ENCODE measurements at places on chromosomes 1 and 21.

- DNase-seq, result no peak
These were observed 10.8 kb downstream of the SPTA1 start for GRCh38 chr1:158675563-158676323.

DNA sequence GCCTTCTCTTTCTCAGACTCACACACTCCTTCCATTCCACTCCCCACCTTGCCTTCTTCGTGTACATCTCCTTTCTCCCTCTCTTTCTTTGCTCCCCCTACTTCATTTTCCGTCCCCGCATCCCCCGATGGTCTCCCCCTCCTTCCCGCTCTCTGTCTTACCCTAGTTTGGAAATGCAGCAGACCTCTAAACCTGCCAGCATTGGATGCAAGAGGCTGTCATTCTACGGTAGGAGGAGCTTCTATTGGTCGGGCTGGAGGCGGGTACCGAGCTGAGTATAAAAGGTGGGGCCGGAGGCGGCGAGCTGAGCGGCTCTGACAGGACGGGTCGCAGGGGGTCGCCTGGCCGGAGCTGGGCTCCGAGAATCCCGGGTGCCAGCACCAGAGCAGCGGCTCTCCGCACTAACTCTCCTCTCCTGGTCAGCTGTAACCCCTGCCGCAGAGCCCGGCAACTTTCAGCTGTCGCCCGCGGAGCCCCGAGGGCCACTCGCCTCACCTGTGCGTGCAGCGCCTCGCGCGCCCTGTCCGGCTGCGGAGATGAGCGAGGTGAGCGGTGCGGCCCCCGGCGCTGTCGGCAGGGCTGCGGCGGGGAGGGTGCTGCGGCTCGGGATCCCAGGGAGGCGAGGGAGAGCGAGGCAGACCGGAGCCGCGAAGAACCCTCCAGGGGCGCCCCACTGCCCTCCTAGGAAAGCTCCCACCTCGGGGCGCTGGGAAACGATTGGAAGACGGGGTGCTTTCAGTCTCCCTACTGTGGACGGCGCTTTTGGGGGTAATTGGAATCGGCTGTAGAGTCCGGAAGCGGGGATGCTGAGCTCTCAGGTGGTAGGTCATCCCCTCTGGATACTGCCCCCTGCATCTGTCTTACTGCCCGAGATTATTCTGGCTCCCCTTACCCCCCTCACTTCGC is at the start of gene PCP4L1:
Gene PCP4L1, plus strand, starts transcription at position 307 of the 906 bp plus-strand sequence. Its CDS starts 230 bp downstream, at position 537.
- peak; percentile 3 for DNase-seq

- no peak for DNase-seq
These were observed 14.4 kb downstream of the SLC5A9 start for GRCh38 chr1:48236716-48237470.

GRCh38 chr1:211738691-211739301 is 63.4 kb upstream of the NEK2 start:
- no peak for DNase-seq

GRCh38 chr1:153626904-153627714 is at the start of gene S100A13:
Gene S100A13, minus strand, starts transcription at chr1:153627505. Its CDS starts 1,033 bp downstream, at chr1:153626472.
- peak; percentile 97 for DNase-seq

GRCh38 chr1:4621646-4622045 is 32.8 kb upstream of the AJAP1 start:
- no peak for DNase-seq

GRCh38 chr1:156709031-156709430 is 3.6 kb upstream of the CRABP2 start:
- DNase-seq, result no peak

GRCh38 chr1:167666416-167666815 is 36.4 kb downstream of the RCSD1 start:
- peak; percentile 16 for DNase-seq

GRCh38 chr1:41239988-41240610 is 2.0 kb downstream of the SCMH1 start:
- DNase-seq, result peak; percentile 85

- no peak for DNase-seq
These were observed 134.0 kb upstream of the ARHGEF16 start for GRCh38 chr1:3320246-3321152.

DNA sequence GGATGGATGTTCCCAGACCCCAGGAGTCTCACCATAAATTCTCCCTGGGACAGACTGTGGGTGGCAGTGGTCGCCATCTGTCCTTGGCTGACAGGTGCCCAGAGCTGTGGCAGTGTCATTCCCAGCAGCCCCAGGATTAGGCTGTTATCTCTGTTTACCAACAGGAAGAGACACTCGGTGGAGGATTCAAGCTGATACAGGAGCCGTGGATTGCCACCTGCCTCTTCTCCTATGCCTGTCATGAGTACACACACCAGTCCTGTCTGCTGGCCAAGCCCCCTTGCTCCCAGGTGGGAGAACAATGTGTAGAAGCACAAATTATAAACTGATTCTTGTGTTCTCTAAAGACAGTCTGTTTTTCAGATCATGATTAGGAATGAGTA is 152.6 kb downstream of the ETS2 start:
- no peak for DNase-seq

DNA sequence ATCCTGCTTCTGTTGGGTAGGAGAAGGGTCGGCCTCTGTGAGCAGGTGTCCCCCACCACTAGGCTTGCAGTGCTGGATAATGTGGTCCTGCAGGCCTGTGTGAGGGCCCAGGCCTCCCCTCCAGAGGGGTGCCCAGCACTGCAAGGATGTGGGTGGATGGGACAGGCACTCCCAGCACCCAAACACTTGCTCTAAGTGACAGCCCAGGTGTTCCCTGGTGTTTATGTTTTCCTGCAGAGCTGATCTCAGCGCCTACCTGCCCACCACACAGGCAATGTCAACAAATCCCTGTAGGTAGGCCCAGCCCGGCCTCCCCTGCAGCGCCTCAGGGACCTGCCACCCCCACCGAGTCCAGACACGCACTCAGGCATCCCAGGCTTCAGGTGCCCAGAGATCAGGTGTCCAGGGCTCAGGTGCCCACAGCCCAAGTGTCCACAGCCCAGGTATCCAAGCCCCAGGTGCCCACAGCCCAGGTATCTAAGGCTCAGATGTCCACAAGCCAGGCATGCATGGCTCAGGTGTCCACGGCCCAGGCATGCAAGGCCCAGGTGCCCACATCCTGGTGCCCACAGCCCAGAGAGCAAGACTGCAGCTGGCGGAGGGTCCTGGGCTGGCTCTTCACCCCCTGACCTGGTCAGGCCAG is 59.2 kb downstream of the WNT9A start:
- DNase-seq, result no peak

- no peak for DNase-seq
These were observed 577 bp downstream of the RAB3GAP2 start for GRCh38 chr1:220271706-220272046.

- DNase-seq, result no peak
These were observed 200.0 kb downstream of the NFIA start for GRCh38 chr1:61282387-61282786.

- DNase-seq, result no peak
These were observed 16.9 kb downstream of the MGST3 start for GRCh38 chr1:165647970-165648369.

GRCh38 chr1:97488530-97488929 is 432.3 kb downstream of the DPYD start:
- DNase-seq, result no peak

- DNase-seq, result peak; percentile 97
These were observed 32.3 kb upstream of the ETS2 start for GRCh38 chr21:38773099-38774061.

DNA sequence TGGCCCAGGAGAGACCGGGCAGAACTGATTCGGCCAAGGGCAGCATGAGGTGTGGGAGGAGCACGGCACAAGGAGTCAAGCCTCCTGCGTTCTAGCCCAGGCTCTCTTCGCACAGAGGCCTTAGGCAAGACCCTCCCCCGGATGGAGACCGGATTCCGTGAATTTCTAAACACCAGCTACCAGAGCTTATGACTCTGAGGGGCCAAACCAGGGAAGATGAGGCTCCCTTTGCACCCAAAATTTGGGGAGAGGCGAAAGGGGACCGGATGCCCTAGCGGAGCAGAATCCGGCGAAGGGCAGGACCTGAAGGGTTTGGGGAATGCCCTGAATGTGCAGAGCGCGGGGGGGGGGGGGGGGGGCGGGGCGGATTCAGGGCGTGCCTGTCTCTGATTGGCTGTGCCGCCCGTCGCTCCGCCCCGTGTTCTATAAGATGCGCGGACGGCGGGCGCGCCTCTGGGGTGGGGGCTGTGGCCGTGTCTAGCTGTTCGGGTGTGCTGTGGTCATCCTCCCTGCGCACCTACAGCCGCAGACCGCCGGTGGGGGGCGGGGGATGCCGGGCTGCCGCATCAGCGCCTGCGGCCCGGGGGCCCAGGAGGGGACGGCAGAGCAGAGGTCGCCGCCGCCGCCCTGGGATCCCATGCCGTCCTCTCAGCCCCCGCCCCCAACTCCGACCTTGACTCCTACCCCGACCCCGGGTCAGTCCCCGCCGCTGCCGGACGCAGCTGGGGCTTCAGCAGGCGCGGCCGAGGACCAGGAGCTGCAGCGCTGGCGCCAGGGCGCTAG is at the start of gene TRNP1:
Gene TRNP1, plus strand, starts transcription at position 456 of the 783 bp plus-strand sequence. Its CDS starts 95 bp downstream, at position 551.
- DNase-seq, result peak; percentile 87

DNA sequence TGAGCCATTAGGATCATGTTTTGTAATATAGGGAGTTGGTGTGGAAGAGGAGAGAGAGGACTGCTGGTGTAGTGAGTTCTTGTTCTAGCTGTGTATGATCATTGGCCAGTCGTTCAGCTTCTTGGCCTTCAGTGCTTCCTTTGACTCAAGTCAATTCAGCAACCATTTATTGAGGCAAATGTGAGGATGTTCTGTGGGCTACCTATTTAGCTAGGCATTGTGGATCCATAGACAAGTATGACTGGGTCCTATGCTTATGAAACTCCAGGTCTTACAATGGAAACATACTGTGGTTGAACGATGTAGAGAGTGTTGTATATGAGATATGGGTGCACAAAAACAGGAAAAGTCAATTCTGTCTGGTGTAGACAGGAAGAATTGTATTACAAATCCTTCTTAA is 41.7 kb downstream of the NFIA start:
- DNase-seq, result no peak

GRCh38 chr1:195105773-195106172 is 1502.5 kb downstream of the KCNT2 start:
- DNase-seq, result no peak

- DNase-seq, result peak; percentile 68
These were observed 253.1 kb upstream of the IRF2BP2 start for GRCh38 chr1:234862944-234863515.

GRCh38 chr1:247175458-247175857 is 3.6 kb upstream of the ZNF124 start:
- no peak for DNase-seq

- no peak for DNase-seq
These were observed 544.9 kb downstream of the KCNT2 start for GRCh38 chr1:196063294-196063693.

GRCh38 chr1:53147174-53147573 is 4.7 kb upstream of the SLC1A7 start:
- no peak for DNase-seq

DNA sequence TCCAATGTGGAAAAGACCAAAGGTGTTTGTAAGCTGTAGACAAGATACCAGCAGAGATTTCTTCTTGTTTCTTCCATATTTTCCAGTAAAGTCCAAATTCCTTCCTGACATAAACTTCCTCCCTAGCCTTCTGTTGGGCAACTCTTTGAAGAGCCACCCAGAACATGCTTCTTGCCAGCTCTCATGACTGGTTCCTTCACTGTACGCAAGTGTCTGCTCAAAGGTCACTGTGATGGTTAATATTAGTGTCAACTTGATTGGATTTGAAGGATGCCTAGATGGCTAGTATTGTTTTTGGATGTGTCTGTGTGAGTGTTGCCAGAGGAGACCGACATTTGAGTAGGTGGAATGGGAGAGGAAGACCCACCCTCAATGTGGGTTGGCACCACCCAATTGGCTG is 416.6 kb upstream of the RUNX1 start:
- DNase-seq, result no peak

- DNase-seq, result peak; percentile 3
These were observed 878.5 kb downstream of the USP25 start for GRCh38 chr21:16608209-16608830.

DNA sequence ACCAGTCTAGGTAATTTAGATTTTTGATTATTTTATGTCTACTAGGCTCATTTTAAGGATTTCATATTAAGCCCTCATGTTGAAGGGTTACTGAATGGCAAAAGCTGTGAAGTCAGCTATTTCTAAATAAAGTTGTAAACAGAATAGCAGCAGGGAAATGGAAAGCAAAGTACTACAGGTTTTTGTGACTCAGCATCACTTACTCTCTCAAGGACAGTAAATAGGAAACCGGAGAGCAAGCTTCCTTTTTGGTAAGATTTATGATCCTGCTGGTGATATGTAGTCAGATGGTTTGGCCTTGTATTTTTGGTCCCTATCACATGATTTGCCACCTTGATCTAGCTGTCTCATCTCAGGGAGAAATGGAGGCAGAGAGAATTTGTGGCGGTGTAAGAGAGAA is 226.0 kb downstream of the RPS6KC1 start:
- no peak for DNase-seq

GRCh38 chr1:219573960-219574359 is 38.9 kb downstream of the ZC3H11B start:
- no peak for DNase-seq

DNA sequence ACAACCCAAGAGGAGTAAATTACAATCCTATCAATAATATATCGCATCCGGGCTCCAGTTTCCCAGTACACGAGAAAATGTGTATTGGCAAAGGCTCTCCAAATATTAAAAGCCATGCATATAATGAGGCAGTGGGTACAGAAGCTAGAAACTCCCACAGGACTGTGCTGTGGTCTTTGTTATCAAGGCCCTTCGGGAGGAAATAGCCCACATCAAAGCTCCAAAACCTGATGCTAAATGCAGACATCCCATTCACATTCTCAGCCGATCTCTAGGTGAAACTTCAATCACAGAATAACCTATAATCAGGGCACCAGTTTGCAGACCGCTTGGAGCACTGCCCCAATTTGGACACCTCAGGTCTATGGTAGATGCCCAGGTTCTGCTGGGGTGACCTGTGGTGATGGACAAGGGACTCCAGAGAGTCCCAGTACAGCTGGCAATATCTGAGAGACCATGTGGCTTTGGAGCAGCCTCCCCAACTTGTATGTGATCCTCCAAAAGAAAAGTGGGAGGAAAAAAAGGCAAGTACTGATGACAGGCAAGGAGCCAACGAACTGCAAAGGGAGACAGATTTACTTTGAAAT is 148.8 kb upstream of the CAMK1G start:
- no peak for DNase-seq

GRCh38 chr1:71630073-71630472 is 549.2 kb upstream of the ZRANB2 start:
- no peak for DNase-seq

- no peak for DNase-seq
These were observed 9.3 kb downstream of the TMCC2 start for GRCh38 chr1:205236951-205237475.

DNA sequence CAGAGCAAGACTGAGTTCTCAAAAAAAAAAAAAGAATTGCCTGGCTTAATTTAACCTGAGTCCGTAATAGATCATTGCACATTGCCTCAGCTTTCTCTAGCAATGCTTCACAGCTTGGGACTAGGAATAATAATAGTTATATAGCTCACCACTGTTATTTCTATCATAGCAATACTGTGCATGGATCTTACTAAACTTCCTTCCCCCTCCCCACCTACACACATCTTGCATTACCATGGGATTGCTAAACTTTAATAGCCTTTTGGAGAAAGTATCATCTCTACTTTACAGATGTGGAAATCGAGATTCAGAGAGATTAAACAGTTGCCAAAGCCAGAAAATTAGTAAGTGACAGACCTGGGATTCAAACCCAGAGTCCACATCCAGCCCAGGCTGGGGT is 99.4 kb downstream of the ATP5PO start:
- DNase-seq, result no peak
